ENCODE measurements at places on chromosomes 5 and 9.
A peak's percentile ranks its signal among the peaks of the same experiment; 100 is the strongest.

DNA sequence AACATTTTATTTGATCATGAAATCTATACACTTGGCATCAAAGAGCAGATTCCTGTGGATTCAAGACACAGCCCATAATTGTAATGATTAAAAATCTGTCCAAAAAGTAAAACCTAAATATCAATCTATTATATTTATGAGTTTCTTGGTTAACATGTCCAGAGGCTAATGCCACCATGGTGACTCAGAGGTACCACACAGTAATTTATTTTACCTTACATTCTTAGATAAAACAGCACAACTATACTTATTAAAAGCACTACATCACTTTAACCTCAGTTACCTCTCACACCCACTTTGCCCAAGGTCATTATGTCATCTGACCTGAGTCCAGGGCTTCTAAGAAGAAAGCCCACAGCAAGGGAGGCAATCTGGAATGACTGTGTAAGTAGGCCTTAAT lies 519.2 kb downstream of the RASEF start:
- no peak for DNase-seq

DNA sequence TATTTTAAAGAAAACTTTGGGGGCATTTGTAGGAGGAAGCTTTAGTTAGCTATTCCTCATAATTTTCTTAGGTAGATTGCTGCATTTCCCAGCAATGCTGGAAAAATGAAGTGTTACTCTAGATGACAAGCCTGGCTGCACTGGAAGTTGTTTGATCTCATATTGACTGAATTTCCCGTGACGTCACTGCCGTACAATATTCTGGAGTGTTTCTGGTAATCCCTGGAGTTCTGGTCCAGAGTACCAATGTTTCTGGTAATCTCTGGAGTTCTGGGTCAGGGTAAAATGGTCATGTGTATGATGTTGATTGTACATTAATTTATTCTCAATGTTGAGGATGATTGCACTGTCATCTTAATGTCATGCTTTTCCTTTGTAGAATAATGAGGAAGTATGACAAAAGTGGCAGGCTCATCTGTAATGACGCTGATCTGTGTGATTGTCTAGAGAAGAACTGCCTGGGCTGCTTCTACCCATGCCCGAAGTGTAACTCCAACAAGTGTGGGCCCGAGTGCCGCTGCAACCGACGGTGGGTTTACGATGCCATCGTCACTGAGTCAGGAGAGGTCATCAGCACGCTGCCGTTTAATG lies 26.2 kb downstream of the ARL14EPL start:
- no peak for DNase-seq

- DNase-seq, result no peak
These were observed 132.8 kb upstream of the RAI14 start for GRCh38 chr5:34523387-34523726.

GRCh38 chr9:100856238-100856637 lies 172.3 kb upstream of the PLPPR1 start:
- no peak for DNase-seq

DNA sequence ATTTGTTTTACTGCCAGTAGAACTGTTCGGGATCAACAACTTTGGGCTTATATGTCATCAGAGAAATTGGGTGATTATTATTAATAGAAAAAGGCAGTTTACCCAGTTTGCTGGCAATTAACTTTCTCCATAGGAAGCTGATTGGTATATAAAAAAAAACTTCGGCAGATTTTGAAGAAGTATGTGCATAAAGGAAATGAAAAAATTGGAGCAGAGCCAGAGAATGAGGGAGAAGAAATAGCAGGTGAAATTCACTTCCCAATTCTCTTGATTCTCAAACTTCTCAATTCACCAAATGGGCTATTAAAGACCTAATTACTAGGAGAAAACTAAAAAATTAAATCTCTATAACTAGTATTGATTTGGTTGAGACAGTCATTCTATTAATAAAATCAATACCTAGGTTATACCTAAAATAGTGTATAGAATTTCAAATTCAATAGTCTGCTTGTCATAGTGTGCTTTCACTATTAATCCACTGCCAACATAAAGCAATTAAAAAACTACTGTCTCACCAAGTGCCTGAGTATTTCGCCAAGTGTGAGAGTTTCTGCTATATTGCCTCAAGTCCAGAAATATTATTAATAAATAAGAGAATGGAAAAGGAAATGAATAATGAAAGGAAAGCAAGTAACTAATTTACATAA lies 47.5 kb downstream of the STX17 start:
- no peak for DNase-seq

GRCh38 chr9:70563431-70564204 lies 149.2 kb upstream of the KLF9 start:
- peak; percentile 64 for DNase-seq

DNA sequence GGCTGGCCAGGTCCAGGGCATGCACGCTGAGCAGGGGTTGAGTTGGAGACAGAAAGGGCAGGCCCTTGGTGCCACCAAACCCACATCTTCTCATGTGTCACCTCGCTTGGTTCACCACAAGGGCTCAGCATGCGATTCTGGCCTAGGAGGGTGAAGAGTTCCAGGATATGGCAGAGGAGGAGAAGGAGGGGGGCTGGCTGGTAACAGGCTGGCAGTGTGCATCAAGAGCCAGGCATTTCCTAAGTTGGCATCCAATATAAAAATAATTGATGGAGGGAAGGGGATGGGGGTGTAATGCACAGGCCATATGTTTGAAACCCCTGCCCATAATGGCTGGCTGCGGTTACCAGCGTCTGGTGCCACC lies 255.6 kb downstream of the NFIB start:
- DNase-seq, result no peak

DNA sequence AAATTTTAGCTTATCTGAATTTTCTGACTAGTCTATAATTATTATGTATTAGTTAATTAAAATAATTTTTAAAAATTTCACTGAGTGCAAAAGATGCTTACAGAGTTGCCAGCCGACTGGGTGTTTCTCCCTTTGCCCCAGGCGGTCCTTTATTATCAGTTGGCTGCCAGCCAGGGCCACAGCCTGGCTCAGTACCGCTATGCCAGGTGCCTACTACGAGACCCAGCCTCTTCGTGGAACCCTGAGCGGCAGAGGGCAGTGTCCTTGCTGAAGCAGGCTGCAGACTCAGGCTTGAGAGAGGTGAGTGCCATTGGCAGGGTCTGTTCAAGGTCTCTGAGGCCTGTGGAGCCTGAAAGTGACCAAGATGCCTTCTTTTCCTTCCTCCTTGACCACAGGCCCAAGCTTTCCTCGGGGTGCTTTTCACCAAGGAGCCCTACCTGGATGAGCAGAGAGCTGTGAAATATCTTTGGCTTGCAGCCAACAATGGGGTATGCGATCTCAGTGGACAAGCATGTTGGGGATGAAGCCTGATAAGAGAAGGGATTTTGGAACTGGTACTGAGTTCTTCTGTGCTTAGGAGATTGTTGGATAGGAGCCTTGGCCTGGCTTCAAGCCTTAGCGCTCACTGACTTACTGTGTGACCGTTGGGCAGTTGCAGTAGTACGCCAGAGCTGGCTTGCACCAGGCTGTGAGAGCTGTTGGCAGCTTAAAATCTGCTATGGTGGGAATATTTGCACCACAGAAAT lies 10.6 kb downstream of the DELE1 start:
- no peak for DNase-seq

- DNase-seq, result no peak
These were observed 87.3 kb downstream of the DCP2 start for GRCh38 chr5:113063927-113064326.

DNA sequence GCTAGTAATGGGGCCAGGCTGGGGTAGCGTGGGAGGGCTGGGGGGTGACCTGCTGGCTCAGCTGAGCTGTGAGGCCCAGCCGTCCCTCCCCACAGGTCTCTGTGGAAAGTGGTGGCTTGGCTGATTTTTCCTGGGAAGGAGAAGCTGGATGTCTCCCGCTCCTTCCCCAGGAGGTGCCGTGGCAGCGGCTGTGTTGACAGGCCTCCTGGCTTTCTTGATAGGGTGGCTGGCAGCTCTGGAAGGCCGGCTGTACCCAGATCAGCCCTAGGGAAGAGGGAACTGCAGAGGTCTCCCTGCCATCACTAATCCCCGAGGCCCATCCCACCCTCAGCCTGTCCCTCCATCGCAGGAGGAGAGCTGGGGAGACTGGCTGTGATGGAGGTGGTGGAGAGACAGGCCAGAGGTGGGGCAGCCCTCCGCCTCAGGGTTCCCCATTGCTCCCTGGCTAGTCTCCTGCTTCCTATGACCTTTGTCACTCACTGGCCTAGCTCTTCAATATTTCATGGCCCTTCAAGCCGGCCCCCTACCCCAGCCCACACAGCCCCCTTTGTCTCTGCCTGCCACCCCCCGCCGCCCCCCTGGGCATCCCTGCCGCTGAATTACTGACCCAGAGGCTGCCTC lies 6.8 kb downstream of the CXXC5 start:
- no peak for DNase-seq

GRCh38 chr9:34989946-34990635 lies 546 bp downstream of the DNAJB5 start:
- DNase-seq, result no peak

DNA sequence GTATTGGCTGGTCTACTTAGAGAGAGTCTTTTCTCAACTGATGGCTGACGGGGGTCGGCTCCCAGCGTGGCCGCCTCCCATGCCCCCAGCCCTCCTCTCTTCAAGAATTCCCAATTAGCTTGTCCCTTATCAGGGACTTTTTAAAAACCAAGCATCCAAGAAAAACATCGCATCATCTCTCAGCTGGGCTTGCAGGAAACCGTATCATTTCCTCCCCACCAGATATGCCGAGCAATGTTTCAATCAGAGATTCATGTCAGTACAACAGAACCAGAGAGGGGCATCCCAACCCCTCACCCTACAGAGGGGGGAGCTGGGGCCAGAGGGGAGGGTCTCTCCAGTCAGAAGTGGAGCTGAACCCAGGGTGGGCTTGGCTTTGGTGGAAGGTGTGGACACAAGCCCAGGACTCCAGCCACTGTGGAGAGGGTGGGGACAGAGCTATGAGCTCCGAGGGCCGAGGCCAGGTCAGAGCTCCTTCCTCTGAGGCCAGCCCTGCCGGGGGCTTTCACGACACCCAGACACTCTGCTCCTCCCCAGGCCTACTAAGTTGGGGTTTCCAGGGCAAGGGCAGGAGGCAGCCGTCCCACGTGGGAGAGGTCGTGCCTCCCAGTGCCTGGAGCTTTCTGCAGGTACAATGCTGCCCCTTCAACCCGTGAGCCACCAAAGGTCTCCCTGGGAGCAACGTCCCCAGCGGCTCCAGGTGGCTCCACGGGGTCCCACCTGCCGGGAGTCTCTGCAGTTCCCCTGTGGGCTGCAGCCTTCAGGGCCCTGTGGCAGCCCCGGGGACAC lies 39.0 kb upstream of the TMEM250 start:
- peak; percentile 9 for DNase-seq

DNA sequence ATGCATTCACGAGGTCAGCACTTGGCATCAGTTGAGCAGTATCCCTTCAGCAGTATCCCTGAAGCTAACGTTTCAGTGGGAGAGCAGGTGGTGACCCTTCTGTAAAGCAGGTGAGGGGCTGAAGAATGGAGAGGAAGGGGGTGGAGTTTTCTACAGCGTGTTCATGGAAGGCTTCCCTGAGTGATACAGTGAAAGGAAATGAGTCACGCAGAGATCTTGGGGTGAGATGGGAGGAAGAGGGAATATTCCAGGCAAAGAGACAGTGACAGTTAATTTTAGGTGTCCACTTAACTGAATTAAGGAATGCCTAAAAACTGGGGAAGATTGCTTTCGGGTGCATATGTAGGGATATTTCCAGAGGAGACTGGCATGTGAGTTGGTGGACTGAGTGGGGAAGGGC lies 25.7 kb downstream of the TAS2R1 start:
- no peak for DNase-seq

DNA sequence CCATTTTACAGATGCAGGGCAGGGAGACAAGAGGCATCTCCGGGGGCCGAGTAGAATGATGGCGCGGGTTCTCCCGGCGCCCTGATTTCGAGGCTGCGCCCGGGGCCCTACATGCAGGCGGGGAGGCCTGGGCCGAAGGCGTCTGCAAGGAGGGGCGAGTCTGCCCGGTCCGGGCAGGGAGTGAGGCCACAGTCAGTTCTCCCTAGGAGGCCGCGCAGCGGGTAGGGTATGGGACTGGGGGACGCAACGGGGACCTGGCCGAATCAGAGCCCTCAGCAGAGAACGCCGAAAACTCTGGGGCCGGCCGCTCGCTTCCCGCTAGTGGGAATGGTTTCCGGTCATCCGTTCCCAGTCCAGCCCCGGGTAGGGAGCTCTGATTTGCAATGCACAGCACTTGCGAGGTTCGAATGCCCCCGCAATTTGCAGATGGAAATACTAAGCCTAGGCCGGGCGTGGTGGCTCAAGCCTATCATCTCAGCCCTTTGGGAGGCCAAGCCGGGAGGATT lies 6.4 kb downstream of the TLX3 start:
- no peak for DNase-seq

DNA sequence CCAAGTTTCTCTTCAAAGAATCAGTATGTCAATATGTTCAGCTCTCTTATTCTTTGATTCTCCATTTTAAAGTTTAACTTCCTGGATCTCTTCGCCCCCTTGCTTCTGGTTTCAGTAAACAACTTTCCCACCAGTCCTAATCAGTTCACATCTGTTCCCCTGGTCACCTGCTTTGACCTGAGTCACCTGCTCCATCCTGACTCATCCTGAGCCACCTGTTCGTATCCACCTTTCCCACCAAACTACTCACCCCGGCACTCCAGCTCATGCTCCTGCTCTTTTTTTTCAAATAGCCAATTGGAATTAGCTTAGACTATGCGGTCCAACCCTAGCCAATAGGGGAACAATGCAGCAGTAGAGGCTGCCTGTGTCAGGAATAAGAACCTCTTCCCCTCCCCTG lies 23.6 kb upstream of the CSF1R start:
- DNase-seq, result no peak

DNA sequence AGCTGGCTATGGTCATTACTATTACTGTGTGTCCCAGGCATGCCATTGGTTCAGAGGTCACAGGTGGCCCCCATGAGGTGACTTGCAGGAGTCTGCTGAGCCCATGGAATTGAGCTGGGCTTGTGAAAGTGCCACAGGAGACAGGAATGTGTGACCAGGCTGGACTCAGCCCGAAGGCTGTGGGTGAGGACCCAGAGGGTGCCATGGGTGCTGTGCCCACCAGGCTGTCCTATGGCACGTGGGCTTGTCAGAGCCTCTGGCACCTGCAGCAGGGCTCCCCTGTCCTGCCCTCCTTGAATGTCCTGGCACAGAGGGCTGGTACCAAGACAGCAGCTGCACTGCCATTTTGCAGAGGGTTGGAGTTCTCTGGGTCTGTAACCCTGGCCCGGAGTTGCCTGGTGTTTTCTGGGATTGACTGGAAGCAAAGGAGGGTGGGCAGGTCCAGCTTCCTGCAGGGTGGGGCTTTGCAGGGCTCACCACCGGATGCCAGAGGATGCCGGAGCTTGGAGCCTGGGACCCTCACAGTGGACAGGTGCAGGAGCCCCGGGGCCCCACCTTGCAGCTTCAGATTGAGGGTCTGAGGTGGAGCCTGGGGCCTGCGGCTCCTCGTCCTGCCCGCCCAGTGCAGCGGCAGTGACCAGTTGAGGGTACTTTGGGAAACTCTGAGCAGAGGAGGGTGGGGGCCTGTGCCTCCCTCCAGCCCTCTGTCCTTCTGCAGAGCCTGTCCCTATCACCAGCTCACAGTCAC lies 14.2 kb downstream of the COL5A1 start:
- DNase-seq, result no peak

- DNase-seq, result no peak
These were observed 34.1 kb upstream of the ARRDC3 start for GRCh38 chr5:91417219-91417618.

GRCh38 chr5:8478326-8478725 lies 609.4 kb downstream of the MTRR start:
- peak; percentile 23 for DNase-seq

All from brain microvascular endothelial cell (primary cell).